NCI-H2081 (cell line): ENCODE measurements at places on chromosomes 7 and 10.

GRCh38 chr10:100662067-100662466 is 83.3 kb upstream of the PAX2 start:
- no peak for DNase-seq

GRCh38 chr10:77946084-77946483 is 19.5 kb upstream of the DLG5 start:
- DNase-seq, result no peak

GRCh38 chr7:8536431-8536830 is 103.0 kb downstream of the NXPH1 start:
- DNase-seq, result no peak

DNA sequence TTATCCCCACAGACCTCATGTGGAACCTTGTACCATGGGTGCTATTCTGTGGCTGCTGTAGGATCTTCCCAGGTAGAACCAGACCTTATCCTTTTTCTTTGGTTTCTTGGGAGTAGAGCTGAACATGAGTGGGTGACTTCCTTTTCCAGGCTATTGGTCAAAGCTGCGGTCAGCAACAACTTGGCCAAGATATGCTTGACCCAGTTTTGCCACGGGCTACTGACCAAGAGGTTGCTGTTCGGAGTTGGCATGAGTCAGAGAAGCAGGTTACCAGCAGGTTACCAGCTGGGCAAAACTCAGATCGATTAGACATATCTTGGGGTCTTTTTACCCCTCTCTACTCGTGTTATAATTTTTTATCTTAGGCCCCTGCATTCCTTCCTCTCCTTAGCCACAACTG is 36.7 kb upstream of the HDAC9 start:
- no peak for DNase-seq

- DNase-seq, result no peak
These were observed 106.9 kb downstream of the FAM107B start for GRCh38 chr10:14667781-14668180.
